Activated naive CD4-positive, alpha-beta T cell treated with anti-CD3 and anti-CD28 coated beads for 36 hours (primary cell): ENCODE measurements at places on chromosomes 7 and 10.

DNA sequence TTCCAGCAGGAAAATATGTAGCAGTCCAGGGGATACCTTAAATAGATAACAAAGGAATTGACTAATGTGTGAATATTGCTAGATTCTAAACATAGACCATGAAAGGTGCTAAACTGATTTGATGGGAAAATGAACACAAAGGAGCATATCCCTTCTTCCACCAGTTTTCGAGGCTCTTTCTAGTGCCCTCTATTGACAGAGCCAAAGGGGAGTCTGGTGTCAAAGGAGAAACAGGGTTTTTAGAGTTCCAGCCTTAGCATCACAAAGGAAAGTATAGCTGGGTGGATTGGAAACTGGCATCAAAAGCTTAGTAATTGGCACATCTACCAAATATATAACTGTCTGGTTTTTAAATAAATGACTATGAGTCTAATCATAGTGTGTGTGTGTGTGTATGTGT, 636.8 kb downstream of the ETV1 start:
- DNase-seq = no peak

GRCh38 chr7:114919587-114919986, 2.3 kb upstream of the MDFIC start:
- DNase-seq = peak; percentile 26

- peak; percentile 79 for DNase-seq
Measured at GRCh38 chr7:30938435-30939316, 25.1 kb upstream of the GHRHR start.

GRCh38 chr7:142010952-142011548, 15.4 kb downstream of the MGAM start:
- DNase-seq = no peak

DNA sequence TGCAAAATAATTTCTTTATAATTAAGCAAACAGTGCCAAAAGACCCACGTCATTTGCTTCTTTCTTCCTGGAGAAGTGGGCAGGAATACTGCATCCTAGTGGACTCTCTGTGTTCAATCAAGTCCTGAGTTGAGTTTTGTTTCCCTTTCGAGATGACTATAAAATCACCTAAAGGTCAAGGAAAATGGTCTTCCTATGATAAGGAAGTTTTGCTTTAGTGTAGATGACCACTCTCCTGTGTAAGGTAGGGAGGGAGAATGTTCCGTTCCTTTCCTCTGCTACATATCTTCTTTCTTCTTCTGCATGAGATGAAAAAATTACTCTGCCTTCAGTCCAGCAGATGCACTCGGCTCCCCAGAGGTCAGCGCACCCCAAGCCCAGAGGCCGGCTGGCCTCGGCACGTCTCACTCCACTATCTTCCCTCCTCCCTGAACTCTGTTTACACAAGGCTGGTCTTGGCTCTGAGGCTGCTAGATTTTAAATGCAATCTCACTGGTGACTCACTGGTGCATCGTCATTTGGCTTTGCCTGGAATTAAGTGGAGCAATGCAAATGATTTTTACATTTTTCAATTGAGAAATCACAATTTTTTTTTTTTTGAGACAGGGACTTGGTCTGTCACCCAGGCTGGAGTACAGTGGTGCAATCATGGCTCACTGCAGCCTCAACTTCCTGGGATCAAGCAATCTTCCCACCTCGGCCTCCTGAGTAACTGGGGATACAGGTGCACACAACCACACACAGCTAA, 18.6 kb upstream of the VDAC2 start:
- DNase-seq = no peak

DNA sequence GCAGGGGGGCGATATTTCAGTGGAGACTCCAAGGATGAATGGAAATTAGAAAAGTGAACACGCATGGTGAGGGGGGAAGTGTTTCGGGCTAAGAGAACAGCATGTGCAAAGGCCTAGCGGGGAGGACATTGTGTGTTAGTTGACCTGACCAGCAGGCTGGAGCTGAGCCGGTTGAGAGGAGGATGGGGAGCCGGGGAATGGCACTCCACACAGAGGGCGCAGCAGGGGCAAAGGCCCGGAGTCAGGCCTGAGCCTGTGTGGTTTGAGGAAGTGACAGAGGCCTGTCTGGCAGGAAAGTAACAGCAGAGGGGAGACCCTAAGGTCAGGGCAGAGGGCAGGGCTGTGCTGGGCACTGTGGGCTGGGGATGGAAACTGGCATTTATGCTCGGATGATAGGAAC, 83.2 kb upstream of the ZNF479 start:
- no peak for DNase-seq
